ENCODE measurements at places on chromosomes 7 and 10.

DNA sequence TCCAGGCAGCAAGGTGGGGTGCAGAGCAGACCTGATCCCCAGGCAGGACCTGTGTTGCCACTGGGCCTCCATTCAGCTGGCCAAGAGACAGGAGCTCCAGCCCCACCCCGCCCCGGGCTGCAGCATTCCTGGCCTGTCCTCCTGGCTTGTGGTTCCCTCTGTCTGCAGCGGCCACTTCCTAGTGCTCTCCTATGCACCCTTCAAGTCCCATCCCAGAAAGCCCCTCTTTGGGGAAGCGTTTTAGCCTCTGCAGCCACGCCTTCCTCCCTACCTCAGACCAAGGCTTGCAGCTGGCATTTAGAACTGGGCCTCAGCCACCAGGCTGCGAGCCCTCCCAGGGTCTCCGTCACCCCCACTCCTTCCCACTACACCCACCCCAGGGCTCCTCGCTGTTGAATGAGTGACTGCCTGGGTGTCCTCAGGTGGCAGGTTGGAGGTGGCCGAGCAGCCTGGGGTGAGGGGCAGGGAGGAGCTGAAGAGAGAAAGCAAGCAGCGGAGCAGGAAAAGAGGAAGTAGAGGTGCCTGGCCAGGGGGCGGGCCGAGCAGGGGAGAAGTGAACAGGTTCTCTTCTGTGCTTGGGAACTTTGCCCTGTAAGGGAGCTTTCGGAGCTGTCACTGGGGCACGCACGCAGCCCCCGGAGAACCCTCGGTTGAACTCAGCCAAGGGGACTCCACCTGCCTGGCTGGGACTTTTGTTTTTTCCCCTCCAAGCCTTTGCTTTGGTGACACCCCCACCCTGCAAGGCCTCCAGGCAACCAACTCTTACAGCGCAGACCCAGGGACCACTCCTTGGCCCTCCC, 109.1 kb upstream of the TNRC18 start:
- DNase-seq: peak; percentile 65

- DNase-seq: no peak
These were observed 645.0 kb downstream of the SORCS1 start for GRCh38 chr10:106519376-106520030.

DNA sequence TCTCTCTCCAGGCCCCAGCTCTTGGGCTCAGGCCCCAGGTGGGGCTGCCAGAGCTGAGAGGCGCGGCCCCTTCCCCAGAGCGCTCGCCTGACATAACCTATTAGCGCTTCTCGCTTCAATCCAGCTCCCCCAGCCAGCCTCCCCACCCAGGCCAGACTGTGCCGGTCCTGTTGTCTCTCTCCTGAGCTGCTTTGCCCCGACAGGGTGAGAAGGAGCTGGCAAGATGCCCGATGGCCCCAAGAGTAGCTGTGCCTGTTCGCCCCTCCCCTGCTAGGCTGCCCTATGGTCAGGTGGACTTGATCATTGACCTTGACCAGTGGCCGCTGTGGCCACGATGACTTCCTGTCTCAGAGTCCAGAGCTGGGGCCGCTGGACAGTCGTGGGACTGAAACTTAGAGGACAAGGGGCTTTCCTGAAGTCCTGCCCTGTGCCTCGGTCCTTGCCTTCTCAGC, 9.1 kb downstream of the TMEM270 start:
- no peak for DNase-seq

- DNase-seq: no peak
These were observed 110.8 kb downstream of the CALCR start for GRCh38 chr7:93463764-93464163.

DNA sequence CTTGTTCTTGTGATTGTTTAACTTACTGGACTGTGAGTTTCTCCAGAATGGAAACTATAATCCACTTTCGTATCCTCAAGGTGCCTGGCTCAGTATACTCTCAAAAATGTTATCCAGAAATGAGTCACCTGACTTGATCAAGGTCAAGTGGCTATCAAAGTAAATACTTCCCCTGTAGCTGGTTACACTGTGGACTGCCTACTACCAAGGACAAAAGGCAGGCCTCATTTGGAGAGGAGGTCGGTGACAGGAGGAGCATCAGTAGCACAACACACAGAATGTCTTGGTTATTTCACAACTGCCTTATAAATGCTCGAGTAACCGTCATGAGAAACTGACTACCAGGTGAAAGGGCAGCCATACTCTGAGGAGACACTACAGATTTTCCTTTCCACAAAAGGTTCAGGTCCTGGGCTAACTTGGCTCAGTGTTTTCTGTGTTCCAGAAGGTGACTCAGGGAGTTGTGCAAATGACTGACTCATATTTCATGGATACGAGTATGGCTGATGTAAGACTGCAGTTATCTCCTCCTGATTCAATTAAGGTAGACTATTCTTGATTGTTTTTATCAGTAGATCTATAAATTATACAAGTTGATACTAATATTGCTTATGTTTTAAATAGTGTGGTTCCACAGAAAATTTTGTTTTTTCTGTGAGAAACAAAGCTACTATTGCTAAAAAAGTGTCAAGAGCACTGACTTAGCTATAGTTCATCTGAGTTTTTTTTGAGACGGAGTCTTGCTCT, 4.2 kb upstream of the CCNY start:
- DNase-seq: no peak

DNA sequence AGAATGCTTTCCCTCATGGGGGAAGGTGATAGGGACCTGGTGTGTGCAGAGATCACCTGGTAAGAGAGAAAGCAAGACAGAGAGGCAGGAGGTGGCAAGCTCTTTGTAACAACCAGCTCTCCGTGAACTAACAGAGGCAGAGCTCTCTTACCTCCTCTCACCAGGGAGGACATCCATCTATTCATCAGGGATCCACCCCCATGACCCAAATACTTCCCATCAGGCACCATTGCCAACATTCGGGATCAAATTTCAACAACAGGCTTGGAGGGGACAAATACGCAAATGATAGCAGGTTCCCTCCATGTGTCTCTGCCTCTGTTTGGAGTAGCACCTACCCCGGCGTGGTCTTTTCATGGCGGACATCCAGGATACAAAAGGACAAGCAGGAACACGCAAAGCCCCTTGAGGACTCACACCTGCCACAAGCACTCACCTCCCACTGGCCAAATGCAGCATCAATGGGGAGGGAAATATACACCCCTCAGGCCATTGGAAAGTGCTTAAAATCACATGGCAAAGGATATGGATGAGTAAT, 431.2 kb upstream of the AUTS2 start:
- no peak for DNase-seq

GRCh38 chr10:92291921-92292845, 1.2 kb downstream of the MARCHF5 start:
- no peak for DNase-seq

DNA sequence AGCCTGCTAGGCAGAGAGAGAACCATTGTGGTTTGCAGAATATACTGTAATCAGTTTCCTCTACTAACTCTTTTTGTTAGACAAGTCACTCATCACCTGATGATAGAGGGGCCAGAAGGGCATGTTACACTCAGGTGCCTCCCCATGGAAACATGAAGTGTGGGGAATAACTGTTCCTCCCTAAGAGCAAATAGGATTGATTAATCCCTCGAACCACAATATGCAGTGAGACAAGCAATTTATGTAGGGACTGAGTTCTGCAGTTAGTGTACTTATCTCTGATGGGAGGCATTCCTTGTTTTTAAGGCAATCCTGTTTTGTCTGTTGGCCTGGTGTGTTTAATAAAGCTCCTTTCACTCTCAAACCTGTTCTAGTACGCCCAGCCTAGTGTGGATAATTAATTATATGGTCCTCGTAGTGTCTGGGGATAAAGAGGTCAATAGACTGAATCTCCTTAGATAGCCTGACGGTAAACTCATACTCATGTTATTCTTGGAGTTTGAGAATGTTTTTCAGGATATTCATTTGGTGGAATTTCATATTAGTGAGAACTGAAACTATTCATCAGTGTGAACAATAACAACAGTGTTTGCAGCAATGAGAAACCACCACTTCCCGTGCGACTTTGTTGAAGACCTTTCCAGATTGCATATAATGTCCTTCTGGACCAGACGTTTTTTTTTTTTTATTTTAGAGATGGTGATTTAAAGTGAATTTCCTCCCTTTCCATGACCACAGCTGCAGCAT, 344.8 kb upstream of the FZD8 start:
- DNase-seq: no peak

GRCh38 chr10:85623758-85624157, 742.8 kb downstream of the GRID1 start:
- DNase-seq: no peak

GRCh38 chr10:35011771-35012191, 78.4 kb downstream of the CUL2 start:
- DNase-seq: no peak

DNA sequence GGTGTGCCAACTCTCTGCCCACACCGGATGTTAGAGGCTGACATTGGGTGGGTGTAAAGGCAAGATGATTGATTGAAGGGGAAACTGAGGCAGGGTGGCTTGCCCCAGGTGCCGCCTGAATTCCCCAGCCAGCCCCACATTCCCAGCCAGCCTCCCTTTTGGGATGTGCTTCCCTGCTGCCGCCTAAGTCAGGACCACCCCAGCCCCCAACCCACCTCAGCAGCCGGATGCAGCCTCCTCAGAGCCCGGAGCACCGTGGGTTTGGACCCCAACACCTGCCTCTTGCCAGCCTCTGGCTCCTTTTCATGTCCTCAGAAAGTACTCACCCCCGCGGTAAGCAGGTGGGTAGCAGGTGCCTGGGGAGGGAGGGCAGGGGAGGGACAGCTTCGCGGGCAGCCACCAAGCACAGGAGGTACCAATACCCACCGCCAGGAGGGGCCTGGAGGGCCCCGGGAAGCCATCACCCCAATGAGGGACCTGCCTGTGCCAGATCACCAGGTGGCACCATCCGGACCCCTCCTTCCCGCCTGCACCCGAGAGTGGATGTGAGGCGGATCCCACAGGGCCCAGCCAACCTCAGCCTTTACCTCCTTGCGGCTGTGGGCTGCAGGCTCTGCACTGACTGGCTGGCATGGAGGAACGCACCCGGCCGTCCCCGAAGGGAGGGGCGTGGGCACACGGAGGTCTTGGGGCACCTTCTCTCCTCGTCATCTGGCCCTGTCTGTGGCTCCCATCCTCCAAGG, 60.5 kb downstream of the PWWP2B start:
- DNase-seq: no peak

DNA sequence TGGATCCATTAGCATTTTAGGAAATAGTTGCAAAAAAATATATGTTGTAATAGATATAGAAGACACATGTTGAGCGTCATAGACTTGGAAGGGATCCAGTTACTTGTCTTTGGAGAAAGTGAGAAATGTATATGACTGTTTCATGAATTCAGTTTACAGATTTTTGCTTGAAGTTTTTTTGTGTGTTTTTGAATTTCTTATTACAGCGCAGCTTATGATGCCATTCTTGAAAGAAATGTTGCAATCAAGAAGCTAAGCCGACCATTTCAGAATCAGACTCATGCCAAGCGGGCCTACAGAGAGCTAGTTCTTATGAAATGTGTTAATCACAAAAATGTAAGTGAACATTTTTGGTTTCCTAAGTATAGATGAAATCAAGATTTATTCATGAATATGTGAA, 98.2 kb downstream of the MAPK8 start:
- no peak for DNase-seq

GRCh38 chr7:99365318-99366141, 9.0 kb upstream of the ARPC1B start:
- DNase-seq: no peak

GRCh38 chr7:29573567-29573966, 9.9 kb downstream of the PRR15 start:
- no peak for DNase-seq

DNA sequence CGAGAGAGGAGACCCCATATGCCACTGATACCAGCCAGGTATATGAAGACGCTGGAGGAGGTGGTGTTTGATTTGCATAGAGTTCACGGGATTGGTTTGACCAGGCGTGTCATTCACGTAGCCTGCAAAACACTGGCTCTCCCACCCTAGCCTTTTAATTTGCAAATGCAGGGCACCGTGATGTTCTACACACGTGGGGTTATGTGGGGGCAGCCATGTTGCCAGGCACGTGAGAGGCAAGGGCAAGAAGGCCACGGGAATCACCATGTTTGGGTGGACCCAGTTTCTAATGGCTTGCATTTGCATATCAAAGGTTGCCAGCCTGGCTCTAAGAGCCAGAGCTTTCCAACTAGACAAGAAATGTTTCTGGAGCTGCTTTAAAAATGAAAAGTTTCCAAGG, 117.2 kb upstream of the LYZL1 start:
- DNase-seq: no peak

DNA sequence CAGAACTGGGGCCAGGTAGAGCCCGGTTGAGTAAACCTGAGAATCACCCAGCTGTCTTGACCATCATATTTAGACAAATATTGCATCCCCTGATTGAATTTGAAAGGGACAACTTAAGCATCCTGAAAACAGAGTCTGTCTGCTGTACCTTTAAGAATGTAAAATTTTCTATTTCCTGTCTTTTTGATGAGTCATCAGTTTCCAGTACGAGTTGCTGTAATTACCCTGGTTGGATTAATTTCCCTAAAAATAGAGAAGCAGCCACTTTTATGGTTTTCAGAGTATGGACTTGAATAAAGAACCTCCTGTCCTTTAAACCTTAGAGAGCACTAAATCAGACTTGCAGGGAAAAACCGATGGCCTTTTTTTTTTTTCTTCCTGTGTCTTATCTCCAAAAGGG, 164.6 kb upstream of the SH2B2 start:
- DNase-seq: no peak

All from ecto neural progenitor cell (in vitro differentiated cells).